ENCODE measurements at places on chromosomes 4 and X. TPM values are rescaled to one million over a fixed set of nuclear protein-coding genes. Genes with fewer than 3 reads are reported as not detected.

SFRP2 gene
- not detected for total RNA-seq

GRCh38 chrX:123121241-123121640 lies 62.8 kb upstream of the GRIA3 start:
- DNase-seq = no peak
- H3K27ac ChIP-seq = no peak overlapping the region
- no peaks in the 10 kb centered on the region for H3K36me3 ChIP-seq
- H3K4me1 ChIP-seq = no peaks in the 10 kb centered on the region

DNA sequence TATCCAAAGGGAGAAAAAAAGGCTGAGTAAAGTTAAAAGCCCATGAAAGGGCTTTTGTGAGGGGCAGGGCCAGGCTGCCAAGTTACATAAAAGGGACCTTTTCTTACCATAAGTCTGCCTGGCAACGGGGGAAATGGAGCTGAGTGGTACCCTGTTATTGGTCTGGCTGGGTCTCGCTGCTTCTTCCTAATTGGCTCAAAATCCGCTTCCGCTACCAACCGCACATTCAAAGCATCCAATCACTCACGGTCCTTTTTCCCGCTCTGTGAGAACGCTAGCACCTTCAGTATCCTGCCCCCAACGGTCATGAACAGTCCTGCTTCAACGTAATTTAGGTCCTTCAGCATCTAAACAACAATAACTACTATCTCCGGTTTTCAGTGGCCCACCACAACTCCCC lies 611 bp downstream of the TEX11 start:
- H3K4me3 ChIP-seq = no peak overlapping the region
- no peaks in the 10 kb centered on the region for H3K27me3 ChIP-seq
- no peak for DNase-seq
- H3K27ac ChIP-seq = no peak overlapping the region

DNA sequence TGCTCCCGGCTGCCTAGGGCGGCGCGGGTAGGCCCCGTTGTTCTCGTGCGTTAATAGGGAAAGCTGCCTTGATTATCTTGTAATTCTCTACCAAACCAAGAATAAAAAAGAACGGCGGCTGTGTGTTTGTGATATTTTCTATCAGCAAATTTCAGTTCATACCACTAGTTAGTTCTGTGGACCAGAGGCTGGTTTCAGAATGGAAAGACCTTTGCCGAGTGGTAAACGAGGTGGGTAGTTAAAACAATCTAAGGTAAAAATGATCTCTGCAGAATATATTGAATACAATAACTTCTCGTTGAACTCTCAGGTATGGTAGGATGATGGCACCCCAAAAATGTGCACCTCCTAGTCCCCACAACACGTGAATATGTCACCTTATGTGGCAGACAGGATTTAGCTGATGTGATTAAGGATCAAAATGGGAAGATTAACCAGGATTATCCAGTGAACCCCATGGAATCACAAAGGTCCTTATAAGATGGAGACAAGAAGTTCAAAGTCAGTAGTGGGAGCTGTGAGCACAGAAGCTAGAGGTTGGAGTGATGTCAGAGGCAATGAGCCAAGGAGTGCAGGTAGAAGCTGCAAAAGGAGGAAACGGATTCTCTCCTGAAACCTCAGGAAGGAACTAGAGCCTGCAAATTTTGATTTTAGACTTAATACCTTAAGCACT lies 574 bp upstream of the CFAP97 start:
- peaks cover 32% of the 10 kb centered on the region for H3K4me1 ChIP-seq
- H3K27me3 ChIP-seq = peaks cover 9% of the 10 kb centered on the region
- no peak for DNase-seq
- H3K27ac ChIP-seq = peak overlapping the region; percentile 79
- H3K36me3 ChIP-seq = no peaks in the 10 kb centered on the region
- peak overlapping the region; percentile 76 for H3K4me3 ChIP-seq

GRCh38 chrX:77442728-77443127 lies 4.5 kb upstream of the FGF16 start:
- H3K27me3 ChIP-seq = peaks cover 11% of the 10 kb centered on the region
- no peak overlapping the region for H3K4me3 ChIP-seq
- no peaks in the 10 kb centered on the region for H3K36me3 ChIP-seq
- H3K27ac ChIP-seq = no peak overlapping the region

GNPDA2 gene
- 13.5 TPM for total RNA-seq

ADH4 gene
- total RNA-seq = not detected

PCDH7 gene
- total RNA-seq = not detected

- no peak for DNase-seq
- H3K4me1 ChIP-seq = no peaks in the 10 kb centered on the region
- H3K36me3 ChIP-seq = peaks cover 4% of the 10 kb centered on the region
- no peak overlapping the region for H3K27ac ChIP-seq
Observed at GRCh38 chrX:13551610-13552009, 17.8 kb upstream of the EGFL6 start.

DNA sequence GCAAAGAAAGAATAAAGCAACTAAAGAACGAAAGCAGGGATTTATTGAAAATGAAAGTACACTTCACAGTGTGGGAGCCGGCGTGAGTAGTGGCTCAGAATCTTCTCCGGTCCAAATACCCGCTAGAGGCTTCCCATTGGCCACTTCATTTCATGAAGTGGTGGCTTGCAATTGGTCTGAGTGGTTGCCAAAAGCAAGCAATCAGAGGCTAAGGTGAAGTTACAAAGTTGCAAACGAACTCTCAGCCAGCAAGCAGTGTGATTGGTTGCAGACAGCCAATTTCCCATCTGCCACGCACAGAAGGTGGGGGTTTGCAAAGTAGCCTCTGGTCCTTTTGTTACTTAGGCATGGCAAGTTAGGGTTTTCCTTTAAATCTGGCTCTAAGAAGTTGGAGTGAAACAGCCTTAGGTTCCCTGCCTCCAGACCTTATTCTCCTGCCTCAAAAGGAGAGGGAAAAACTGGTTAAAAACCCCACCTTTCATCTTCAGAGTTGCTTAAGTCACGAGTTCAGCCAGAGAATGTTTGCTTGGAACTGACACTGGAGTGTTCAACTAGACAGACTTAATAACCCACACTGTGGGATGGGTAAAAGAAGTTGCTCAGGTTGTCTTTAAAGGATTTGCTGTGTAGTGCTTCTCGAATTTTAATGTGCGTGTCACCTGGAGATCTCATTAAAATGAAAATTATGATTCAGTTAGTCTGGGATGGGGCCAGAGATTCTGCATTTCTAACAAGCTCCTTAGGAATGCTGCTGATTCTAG lies 6.9 kb upstream of the CLOCK start:
- DNase-seq = no peak
- H3K36me3 ChIP-seq = no peaks in the 10 kb centered on the region
- H3K27me3 ChIP-seq = peaks cover 15% of the 10 kb centered on the region
- H3K4me3 ChIP-seq = peak overlapping the region; percentile 22

DNA sequence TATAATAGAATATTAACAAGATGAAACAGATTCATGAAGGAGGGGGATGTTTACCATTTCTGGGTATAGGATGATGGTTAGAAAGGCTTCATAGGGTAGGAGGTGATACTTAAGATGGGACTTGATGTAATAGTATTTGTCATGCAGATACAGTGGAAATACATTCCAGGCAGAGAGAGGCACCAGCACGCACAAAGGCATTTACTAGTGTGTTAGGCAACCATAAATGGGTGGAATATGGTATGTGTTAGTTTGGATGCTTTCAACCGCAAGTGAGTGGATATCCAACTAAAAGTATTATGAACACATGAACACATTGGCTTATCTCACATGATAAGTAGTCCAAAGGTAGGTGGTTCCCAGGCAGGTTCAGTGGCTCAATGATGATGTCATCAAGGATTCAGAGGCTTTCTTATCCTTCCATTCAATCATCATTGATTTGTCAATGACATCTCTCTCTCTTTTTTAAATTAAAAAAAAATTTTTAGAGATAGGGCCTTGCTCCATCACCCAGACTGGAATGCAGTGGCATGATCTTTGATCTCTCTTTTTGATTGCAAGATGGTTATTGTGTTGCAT lies 12.7 kb upstream of the STARD8 start:
- H3K4me3 ChIP-seq = no peak overlapping the region
- no peaks in the 10 kb centered on the region for H3K36me3 ChIP-seq
- DNase-seq = no peak
- H3K27ac ChIP-seq = no peak overlapping the region
- no peaks in the 10 kb centered on the region for H3K27me3 ChIP-seq
- no peaks in the 10 kb centered on the region for H3K4me1 ChIP-seq

GRCh38 chr4:185573651-185574199 lies 38.4 kb upstream of the PDLIM3 start:
- DNase-seq = no peak
- H3K27me3 ChIP-seq = peaks cover 3% of the 10 kb centered on the region
- no peak overlapping the region for H3K27ac ChIP-seq
- H3K4me3 ChIP-seq = no peak overlapping the region

CPXCR1 gene
- total RNA-seq = not detected

- no peak for DNase-seq
- no peak overlapping the region for H3K27ac ChIP-seq
- H3K27me3 ChIP-seq = no peaks in the 10 kb centered on the region
- H3K4me1 ChIP-seq = peaks cover 4% of the 10 kb centered on the region
- H3K36me3 ChIP-seq = no peaks in the 10 kb centered on the region
Observed at GRCh38 chr4:102008711-102009110, 218.2 kb downstream of the BANK1 start.

- no peaks in the 10 kb centered on the region for H3K36me3 ChIP-seq
- H3K27me3 ChIP-seq = no peaks in the 10 kb centered on the region
- no peak overlapping the region for H3K4me3 ChIP-seq
- DNase-seq = no peak
- H3K27ac ChIP-seq = no peak overlapping the region
- H3K4me1 ChIP-seq = no peaks in the 10 kb centered on the region
Observed at GRCh38 chr4:126395664-126396063, 1080.9 kb downstream of the FAT4 start.

DNA sequence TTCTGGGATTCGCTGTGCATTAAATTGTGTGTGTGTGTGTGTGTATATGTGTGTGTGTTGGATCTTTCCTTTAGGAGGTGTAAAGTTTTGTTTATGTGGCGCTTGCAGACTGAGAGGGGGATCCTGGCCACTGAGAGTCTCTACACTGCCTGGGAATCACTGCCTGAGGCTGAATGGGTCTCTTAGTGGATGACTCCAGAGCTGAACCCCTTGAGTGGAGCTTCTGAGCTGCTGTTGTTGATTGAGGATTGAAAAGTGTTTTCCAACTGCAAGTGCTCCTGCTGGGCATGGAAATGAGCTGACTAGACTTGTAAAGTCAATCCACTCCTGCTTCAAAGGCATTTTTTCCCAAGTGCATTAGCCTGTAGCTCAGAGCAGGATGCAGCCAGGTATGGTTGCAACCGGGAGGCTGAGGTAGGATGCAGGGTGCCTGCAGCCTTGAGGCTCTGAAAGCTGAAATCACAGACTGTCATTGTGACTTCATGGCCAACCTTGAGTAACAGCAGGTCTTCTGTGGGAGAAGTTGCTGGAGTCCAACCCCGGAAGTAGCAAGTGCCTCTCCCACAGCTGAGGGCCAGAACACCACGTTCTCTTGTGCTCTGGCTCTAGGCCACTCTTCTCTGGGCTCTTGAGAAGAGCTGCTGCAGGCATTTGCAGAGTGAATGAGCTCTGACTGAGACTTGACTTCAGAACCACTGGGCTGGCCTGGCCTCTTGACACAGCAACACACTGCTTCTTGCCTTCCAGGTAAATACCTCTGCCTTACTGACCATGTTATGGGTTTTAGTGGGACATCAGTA lies at the start of gene TBX22:
Gene TBX22 (plus strand): TSS at position 613 of the 800 bp plus-strand sequence. CDS start 7,517 bp downstream, outside the sequence.
- no peaks in the 10 kb centered on the region for H3K4me1 ChIP-seq
- DNase-seq = no peak
- peaks cover 4% of the 10 kb centered on the region for H3K27me3 ChIP-seq
- no peaks in the 10 kb centered on the region for H3K36me3 ChIP-seq
- no peak within 1 kb of the TSS for H3K4me3 ChIP-seq

PLAC8 gene
- total RNA-seq = 314 TPM

EGF gene
- not detected for total RNA-seq

- H3K36me3 ChIP-seq = no peaks in the 10 kb centered on the region
- DNase-seq = no peak
- H3K4me1 ChIP-seq = no peaks in the 10 kb centered on the region
- H3K27ac ChIP-seq = no peak overlapping the region
- H3K4me3 ChIP-seq = no peak overlapping the region
Observed at GRCh38 chr4:163762741-163763140, 268.3 kb downstream of the TMA16 start.

DNA sequence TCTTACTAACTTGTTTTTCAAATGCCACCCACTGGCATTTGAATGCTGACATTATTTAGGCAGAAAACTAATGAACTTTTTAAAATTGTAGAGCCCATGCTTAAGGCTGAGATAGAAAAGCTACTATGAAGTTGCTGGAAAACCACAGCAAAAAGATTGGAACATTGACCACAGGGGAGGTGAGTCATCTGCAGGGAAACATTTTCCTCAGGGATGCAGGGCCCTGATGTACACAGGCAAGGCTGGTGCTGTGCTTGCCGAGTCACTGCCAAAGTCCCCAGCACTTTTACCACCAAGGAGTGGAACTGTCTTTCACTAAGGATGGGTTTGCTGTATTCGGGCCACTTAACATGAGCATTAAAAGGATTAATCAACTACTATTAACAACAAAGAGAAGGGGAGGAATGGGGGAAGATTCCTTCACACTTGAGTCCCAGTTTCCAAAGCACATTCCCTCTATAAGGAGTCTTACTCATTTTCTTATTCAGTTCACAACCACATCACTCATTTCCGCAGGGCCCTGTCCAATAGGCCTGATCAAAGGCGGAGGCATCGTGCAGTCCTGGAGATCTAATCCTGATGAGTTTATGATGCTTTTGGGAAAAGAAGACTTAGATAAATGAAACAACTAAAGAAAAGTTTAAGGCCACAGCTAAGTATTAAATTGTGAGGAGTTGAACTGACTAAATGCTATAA lies 202.9 kb upstream of the NPY2R start:
- H3K4me3 ChIP-seq = no peak overlapping the region
- no peaks in the 10 kb centered on the region for H3K36me3 ChIP-seq
- no peak overlapping the region for H3K27ac ChIP-seq
- no peaks in the 10 kb centered on the region for H3K4me1 ChIP-seq
- no peaks in the 10 kb centered on the region for H3K27me3 ChIP-seq
- no peak for DNase-seq

- no peaks in the 10 kb centered on the region for H3K27me3 ChIP-seq
- peaks cover 10% of the 10 kb centered on the region for H3K36me3 ChIP-seq
- DNase-seq = no peak
- H3K27ac ChIP-seq = no peak overlapping the region
- no peak overlapping the region for H3K4me3 ChIP-seq
Observed at GRCh38 chrX:110268886-110269285, 49.0 kb downstream of the AMMECR1 start.

NAA11 gene
- not detected for total RNA-seq

- DNase-seq = no peak
- no peaks in the 10 kb centered on the region for H3K36me3 ChIP-seq
- no peak overlapping the region for H3K4me3 ChIP-seq
- no peaks in the 10 kb centered on the region for H3K4me1 ChIP-seq
Observed at GRCh38 chrX:115912372-115912897, 258.1 kb upstream of the AGTR2 start.

PDHA1 gene
- total RNA-seq = 151 TPM

DNA sequence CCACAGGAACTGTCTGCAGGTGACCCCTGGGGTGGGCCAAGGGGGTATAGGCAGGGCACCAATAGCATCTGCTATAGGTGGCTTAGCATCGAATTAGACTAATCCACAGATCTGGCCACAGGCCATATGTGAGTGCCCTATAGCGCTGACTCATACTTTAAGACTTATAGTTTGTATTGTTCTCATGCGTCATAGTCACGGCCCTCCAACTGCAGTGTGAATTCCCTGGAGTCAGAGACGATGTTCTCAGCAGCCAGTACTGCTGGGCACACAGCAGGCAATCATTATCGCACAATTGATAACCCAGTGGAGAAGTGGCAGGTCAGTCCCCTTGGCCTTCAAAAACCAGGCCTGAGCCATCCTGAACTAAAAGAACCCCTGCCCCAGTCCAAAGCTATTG lies 58.1 kb downstream of the ADGRG2 start:
- H3K27ac ChIP-seq = no peak overlapping the region
- H3K36me3 ChIP-seq = no peaks in the 10 kb centered on the region
- no peaks in the 10 kb centered on the region for H3K27me3 ChIP-seq
- H3K4me1 ChIP-seq = no peaks in the 10 kb centered on the region
- no peak overlapping the region for H3K4me3 ChIP-seq
- DNase-seq = no peak

Data from activated naive CD8-positive, alpha-beta T cell treated with anti-CD3 and anti-CD28 coated beads, Interleukin-2, amount 10 ng/mL, durations not matched to agents 7 days and 5 days (primary cell).